ENCODE measurements at places on chromosomes 3 and 15. TPM values are rescaled to one million over a fixed set of nuclear protein-coding genes. Genes with fewer than 3 reads are reported as not detected.

MCTP2 gene
- total RNA-seq, result 6.3 TPM

LYZL4 gene
- not detected for total RNA-seq

RNU5B-1 gene
- not detected for total RNA-seq

TPRG1 gene
- 1.0 TPM for total RNA-seq

DNA sequence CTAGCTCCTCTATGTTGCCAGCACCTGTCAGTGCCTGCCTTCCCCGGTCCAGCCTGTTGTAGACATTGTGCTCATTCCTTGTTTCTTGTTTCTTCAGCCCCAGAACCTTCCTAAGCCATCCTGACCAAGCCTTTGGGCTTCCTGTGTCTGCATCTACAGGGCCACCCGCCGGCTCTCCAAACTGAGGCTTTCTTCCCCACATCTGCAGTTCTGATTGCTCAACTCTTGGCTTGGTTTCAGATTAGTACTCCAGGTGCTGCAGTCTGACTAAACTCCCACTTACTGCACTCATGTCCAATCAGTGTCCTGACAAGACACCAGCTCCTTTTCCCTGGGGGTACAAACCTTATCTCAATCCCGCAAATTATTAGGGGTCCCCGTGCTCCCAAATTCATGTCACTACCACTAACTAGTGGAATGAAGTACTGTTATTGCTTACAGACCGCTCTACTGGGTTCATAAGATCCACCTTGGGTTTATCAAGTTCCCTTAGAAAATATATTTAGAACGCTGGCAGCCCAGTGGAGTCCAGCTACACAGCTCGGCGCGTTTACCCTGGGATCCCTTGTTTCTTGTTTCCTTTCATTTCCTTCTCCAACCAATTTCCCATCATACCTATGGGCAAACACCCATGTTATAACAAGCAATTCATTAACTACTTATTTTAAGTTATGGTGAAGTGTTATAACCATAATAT is 114.2 kb upstream of the TJP1 start:
- no peak for DNase-seq

- DNase-seq, result no peak
Observed at GRCh38 chr15:38871638-38872037, 307.0 kb upstream of the RASGRP1 start.

DNA sequence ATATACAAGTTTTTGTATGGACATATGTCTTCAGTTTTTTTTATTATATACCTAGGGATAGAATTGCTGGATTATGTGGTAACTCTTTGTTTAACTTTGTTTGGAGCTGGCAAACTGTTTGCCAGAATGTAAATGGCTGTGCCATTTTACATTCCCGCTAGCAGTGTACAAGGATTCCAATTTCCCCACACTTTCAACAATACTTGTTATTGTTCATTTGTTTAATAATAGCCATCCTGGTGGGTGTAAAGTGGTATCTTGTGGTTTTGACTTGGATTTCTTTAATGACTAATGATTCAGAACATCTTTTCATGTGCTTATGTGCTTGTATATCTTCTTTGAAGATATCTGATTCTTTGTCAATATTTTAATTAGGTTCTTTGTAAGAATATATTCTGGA is 64.4 kb downstream of the ZNF609 start:
- no peak for DNase-seq

- no peak for DNase-seq
Observed at GRCh38 chr3:48563382-48563918, at the start of gene UCN2. UCN2 (minus strand) TSS chr3:48563781; CDS start chr3:48563124, 657 bp downstream.

- DNase-seq, result no peak
Observed at GRCh38 chr15:99252326-99252725, 1.0 kb downstream of the LRRC28 start.

NR2C2 gene
- 21.8 TPM for total RNA-seq

NISCH gene
- total RNA-seq, result 18.5 TPM

GRCh38 chr3:125003859-125004595 is 51.8 kb downstream of the HEG1 start:
- no peak for DNase-seq

DNA sequence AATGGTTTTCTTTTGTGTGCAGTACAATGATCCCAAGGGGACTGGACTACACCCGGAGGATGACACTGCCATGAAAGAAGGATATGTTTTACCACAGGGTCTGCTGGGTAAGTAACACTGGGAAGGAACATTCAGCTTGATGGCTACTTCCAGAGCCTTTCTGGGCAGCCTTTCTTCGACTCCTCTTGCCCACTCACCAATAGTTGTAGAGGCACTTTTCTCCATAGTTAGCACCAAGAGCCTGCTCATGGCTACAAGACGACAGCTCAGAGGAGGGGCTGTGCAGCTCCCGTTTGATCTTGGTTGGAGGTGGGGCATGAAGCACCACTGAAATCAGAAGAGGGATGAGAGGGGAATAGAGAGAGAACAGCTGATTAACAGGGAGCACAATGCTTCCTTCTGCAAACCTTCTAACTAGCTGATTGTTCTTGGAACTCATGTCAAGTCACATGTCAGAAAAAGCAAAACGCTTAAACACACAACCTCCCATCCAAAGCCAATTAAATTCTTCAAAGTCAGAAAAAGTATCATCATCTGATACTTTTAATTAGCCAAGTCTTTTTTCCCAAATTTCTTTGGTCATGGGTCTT is 27.9 kb downstream of the ETV5 start:
- DNase-seq, result no peak

DNA sequence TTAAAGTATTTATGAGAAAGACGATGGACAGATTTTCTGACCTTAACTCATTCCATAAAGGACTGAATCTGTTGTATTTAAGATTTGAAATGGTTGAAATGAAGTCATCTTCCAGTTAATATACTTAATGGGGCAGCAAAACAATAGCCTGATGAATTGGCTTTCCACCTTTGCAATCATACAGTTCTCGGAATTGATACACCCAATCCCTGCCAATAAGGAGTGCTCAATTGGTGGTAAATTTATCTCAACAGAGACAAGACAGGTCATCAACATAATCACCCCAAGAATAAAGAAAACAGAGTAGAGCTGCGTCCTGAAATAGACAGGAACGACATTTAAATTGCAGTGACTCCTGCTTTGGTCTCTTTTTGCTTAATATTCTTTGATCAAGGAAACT is 11.2 kb downstream of the ANXA2 start:
- no peak for DNase-seq

ITPR1 gene
- 11.5 TPM for total RNA-seq

GRCh38 chr3:5657106-5657505 is 469.6 kb downstream of the EDEM1 start:
- DNase-seq, result no peak

CFAP100 gene
- total RNA-seq, result not detected

DNA sequence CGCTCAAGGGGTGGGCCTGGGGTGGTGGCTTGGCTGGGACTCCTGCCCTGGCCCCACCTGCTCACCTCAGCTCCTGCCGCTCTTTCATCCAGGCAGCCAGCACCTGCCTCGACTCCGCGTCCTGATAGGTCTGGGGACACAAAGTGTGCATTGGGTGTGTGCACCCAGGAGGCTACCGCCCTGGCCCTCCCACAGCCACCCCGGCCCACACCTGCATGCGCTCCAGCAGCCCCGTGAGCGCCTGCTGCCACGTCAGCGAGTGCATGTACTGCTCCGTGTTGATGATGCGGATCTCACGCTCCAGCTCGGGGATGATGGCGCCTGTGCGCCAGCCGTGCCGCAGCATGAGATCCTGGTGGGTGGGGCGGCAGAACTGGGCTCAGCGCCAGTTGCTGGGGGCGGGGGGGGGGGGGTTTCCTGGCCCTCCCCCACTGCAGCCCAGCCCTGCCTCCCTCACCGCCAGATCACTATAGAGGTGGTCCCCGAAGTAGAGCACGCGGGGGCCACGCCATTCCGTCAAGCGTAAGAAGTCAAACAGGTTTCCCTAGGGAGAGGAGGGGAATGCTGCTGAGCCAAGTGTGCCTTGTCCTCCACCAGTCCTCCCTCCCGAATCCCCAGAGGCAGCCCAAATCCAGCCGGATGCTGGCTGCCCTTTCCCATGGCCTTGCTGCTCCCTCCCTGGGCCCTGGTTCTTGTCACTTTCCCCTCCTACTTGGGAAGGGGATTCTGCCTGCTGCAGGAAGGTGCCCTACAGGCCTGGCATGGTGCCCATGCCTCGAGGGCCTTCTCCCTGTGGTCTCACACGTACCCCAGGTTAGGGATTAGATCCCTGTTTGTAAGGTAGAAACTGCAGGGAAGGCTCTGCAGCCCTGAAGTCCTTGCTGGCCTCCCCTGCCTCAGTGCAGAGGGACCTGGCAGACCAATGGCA is 8.6 kb downstream of the NT5DC2 start:
- DNase-seq, result no peak

NDUFB5 gene
- 43.4 TPM for total RNA-seq

GRCh38 chr3:26627080-26627479 is 4.5 kb downstream of the LRRC3B start:
- DNase-seq, result no peak

HIGD2B gene
- total RNA-seq, result not detected

TXNRD3 gene
- total RNA-seq, result 11.0 TPM

ZBTB20 gene
- total RNA-seq, result 83.2 TPM

DNA sequence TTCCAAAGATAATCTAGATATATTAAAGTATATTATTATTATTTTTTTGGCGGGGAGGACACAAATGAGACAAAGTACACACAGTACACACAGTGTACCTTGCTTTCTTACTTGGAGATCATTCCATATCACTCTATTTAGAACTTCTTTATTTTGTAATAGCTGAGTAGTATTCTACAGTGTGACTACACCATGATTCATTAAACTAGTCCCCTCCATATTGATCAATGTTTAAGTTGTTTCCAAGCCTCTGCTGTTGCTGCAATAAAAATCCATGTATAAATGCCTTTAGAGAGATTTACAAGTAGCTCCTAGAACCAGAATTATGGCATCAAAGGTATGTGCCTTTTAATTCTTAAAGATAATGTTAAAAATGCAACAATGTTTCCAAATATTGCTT is 38.8 kb downstream of the PYGO1 start:
- no peak for DNase-seq

DNA sequence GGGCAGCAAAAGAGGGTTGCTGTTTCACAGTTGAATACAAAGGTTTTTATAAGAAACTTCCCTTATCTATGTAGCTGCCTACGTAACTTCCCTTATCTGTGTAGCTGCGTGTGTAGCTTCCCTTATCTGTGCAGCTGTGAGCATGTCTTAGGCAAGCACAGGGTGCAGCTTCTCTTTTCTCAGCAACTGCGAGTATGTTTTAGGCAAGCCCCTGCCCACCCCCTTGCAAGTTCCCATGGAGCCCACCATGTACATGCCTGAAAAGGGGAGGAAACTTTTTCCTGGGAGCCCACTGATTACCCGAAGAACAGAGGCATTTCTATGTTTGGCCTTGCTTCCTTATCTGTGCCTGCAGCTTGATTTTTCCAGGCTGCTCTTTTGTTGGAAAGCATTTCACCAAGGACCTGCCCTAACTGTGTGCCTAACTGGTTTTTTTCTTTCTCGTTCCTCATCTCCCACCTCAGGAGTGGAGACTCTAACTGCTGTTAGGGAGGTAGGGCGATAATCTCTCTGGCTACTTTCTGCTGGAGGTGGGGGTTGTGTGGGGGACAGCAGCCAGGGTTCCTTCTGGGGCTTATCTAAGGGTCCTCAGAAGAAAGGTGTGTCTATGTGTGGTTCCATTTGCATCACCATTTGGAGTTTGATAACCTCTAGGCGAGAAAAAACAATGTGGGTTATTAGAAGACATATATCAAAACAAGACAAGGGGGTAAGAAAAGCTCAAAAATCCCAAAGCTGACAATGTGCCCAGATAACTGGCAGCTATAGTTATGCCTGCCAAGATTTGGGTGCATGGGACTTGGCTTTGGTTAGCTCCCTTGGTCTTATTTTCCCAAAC is 26.0 kb downstream of the SORD start:
- DNase-seq, result no peak

DNA sequence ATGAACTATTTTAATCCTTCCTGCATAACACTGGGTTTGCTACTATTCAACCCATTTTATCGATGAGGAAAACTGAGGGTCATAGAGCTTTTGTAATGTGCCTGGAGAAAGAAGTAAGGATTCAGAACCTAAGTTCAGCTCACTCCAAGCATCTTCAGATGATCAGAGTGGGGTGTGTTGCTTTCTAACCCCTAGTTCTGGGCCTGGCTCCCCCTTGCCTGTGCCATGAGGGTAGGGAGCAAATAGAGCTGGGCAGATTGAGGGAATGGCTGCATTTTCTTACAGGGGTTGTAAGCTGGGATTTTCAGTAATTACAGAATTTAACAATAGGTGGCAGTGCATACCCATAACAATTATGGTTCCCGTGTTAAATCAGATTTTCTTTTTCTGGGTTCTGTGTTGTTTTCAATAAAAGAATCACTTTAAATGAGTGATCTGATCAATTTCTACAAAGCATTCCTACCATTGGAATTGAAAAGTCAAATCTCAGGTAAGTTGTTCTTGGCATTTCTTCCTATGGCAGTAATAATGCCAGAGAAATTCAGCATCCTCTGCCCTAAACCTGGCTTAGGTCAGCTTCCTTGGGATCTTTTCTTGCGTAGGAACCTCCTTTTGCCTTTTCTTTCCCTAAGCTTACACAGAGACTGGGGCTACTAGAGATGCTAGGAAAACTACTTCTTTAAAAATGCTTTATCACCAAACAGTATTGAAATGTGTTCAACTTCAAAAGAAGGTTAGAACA is 103.8 kb upstream of the IL12A start:
- no peak for DNase-seq

- no peak for DNase-seq
Observed at GRCh38 chr15:40430271-40430805, 10.4 kb upstream of the BAHD1 start.

DNA sequence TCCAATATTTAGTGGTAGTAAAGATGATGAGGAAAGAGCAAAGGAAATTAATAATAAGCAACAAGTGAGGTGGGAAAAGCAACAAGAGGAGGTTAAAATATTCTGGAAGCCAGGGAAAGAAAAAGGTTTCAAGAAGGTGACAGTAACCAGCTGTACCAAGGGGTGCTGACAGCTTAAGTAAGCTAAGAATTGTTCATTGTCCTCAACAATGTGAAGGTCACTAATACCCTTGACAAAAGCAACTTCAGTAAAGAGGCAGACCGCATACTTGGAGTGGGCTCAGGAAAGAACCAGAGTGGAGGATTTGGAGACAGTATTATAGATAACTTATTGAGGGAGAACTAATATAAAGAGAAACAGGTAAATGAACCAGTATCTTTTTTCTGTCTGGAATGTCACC is 116.2 kb downstream of the GBE1 start:
- DNase-seq, result no peak

- no peak for DNase-seq
Observed at GRCh38 chr3:8625991-8626390, 18.6 kb downstream of the SSUH2 start.

- DNase-seq, result no peak
Observed at GRCh38 chr3:49359623-49360022, 1.5 kb upstream of the GPX1 start.

TM6SF1 gene
- 2.1 TPM for total RNA-seq

All from liver (tissue), 10 donors.